ENCODE measurements at places on chromosomes 1 and 21. TPM values are rescaled to one million over a fixed set of nuclear protein-coding genes. Genes with fewer than 3 reads are reported as not detected.
A peak's percentile ranks its signal among the peaks of the same experiment; 100 is the strongest.

- no peak for DNase-seq
- no peak overlapping the region for H3K27ac ChIP-seq
- no peaks in the 10 kb centered on the region for H3K36me3 ChIP-seq
- no peaks in the 10 kb centered on the region for H3K27me3 ChIP-seq
Measured at GRCh38 chr1:222784916-222785315, 29.9 kb upstream of the DISP1 start.

- peak overlapping the region; percentile 46 for H3K4me3 ChIP-seq
- peak; percentile 32 for DNase-seq
- peaks cover 4% of the 10 kb centered on the region for H3K4me1 ChIP-seq
- no peaks in the 10 kb centered on the region for H3K36me3 ChIP-seq
Measured at GRCh38 chr1:151458802-151459330, 428 bp downstream of the POGZ start.

GRCh38 chr1:86788300-86789206 lies 84.2 kb downstream of the SH3GLB1 start:
- no peaks in the 10 kb centered on the region for H3K36me3 ChIP-seq
- no peaks in the 10 kb centered on the region for H3K27me3 ChIP-seq
- peak overlapping the region; percentile 60 for H3K27ac ChIP-seq
- H3K4me1 ChIP-seq: peaks cover 7% of the 10 kb centered on the region
- peak; percentile 52 for DNase-seq

DNA sequence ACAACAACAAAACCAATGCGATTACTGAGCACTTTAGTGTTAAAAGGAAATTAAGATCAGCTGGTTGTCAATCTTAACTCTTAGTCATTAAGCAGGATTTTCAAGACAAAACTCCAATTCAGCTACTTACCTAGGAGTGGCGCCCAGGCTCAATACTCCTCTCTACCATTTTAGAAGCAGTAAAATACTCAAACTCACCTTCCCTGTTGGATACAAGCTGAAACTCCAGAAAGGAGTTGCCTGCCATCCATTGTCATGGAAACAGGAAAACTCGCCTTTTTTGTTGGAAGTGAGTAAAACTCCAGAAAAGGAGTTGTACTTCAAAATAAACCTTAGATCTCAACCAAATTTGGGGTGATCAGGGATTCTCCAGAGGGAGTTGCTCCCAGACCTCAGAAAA lies 127.0 kb upstream of the F3 start:
- no peak overlapping the region for H3K27ac ChIP-seq
- no peak for DNase-seq
- no peaks in the 10 kb centered on the region for H3K4me1 ChIP-seq

DNA sequence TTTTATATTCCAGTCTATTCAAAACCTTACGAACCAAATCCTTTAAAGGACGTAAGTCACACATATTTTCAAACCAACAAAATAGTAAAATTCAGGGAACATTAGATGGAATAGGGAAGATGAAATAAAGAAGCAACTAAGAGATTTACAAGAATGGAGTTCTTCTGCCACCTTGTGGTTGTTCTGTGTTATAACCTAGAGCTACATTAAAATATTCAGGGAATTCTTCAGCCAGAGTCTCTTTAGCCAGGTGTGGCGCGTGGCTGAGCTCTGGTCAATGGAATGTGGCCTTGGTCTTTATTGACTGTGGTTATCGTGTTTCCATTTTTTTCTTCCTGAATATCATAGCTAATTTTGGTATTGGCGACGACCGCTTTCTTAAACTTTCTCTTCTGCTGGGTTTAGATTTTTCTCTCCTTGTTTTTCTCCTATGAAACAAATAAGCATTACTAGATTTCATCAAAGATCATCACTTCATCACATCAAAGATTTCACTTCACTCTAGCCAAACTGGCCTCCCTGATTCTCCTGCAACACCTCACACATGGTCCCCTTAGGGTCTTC lies 221.3 kb downstream of the MRPL39 start:
- H3K27me3 ChIP-seq: no peaks in the 10 kb centered on the region
- H3K4me1 ChIP-seq: no peaks in the 10 kb centered on the region
- DNase-seq: no peak

DNA sequence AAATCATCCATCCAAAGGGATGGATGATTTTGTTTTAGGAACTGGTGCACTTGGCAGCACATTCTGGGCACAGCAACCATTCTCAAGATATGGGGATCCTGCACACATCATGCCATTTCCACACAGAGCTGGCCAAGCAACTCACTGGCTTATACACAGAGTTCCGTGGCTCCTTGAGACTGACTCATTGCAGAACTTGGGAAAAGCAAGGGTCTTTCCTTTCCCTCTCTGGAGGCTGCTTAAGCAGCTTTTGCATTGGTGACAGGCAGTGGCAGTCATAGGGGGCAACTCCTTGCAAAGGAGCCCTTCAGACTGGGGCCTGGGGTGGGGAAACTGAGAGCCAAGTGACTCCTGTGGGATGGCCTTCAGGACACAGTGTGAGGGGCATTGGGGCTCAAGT lies 1.9 kb upstream of the MAD2L2 start:
- H3K4me1 ChIP-seq: peaks cover 29% of the 10 kb centered on the region
- H3K27me3 ChIP-seq: no peaks in the 10 kb centered on the region
- H3K36me3 ChIP-seq: no peaks in the 10 kb centered on the region
- H3K27ac ChIP-seq: no peak overlapping the region
- DNase-seq: no peak

DNA sequence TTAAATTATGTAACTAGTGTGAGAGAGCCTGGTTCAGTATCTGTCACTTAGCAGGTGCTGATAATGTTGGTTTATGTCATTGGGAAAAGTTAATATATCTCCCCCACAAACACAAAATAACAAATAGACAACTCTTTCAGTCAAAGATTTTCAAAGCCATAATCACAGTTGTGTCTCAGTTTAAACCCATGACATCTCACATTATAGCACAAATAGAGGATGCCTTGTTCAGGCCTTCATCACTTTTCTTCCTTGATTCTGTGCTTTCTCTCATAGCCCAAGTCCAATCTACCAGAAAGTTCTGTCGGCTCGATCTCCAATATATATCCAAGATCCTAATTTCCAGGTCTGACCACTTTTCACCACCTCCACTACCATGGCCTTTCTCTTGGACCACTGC lies 6.2 kb upstream of the EPS15 start:
- H3K27ac ChIP-seq: no peak overlapping the region
- H3K36me3 ChIP-seq: no peaks in the 10 kb centered on the region
- no peak for DNase-seq
- no peaks in the 10 kb centered on the region for H3K27me3 ChIP-seq
- H3K4me3 ChIP-seq: no peak overlapping the region

GRCh38 chr1:181347495-181348390 lies 135.6 kb upstream of the CACNA1E start:
- no peak for DNase-seq
- no peaks in the 10 kb centered on the region for H3K4me1 ChIP-seq
- H3K27ac ChIP-seq: no peak overlapping the region

DNA sequence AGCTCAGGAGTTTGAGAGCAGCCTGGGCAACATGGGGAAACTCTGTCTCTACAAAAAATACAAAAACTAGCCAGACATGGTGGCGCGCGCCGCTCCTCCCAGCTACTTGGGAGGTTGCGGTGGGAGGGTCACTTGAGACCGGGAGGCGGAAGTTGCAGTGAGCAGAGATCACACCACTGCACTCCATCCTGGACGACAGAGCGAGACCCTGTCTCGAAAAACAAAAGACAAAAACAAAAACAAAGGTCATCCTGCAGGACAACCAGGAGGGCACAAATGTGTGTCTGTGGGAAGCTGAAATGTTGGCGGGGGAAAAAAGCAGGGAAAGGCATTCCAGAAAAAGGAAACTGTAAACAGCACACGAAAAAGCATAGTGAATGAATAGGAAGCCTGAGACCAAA lies 104.1 kb upstream of the HNRNPU start:
- no peaks in the 10 kb centered on the region for H3K27me3 ChIP-seq
- H3K4me1 ChIP-seq: peaks cover 39% of the 10 kb centered on the region
- H3K4me3 ChIP-seq: peak overlapping the region; percentile 76
- no peaks in the 10 kb centered on the region for H3K36me3 ChIP-seq
- peak; percentile 27 for DNase-seq
- H3K27ac ChIP-seq: peak overlapping the region; percentile 100

- no peak overlapping the region for H3K4me3 ChIP-seq
- peak; percentile 12 for DNase-seq
- H3K27me3 ChIP-seq: no peaks in the 10 kb centered on the region
Measured at GRCh38 chr1:80054129-80054528, 1047.6 kb upstream of the ADGRL4 start.

- H3K27ac ChIP-seq: no peak overlapping the region
- no peak overlapping the region for H3K4me3 ChIP-seq
- H3K27me3 ChIP-seq: no peaks in the 10 kb centered on the region
- H3K4me1 ChIP-seq: no peaks in the 10 kb centered on the region
Measured at GRCh38 chr1:162485236-162485635, 12.4 kb upstream of the UHMK1 start.

- no peaks in the 10 kb centered on the region for H3K27me3 ChIP-seq
- no peaks in the 10 kb centered on the region for H3K36me3 ChIP-seq
- no peak for DNase-seq
Measured at GRCh38 chr1:241513378-241513777, 6.2 kb downstream of the FH start.

DNA sequence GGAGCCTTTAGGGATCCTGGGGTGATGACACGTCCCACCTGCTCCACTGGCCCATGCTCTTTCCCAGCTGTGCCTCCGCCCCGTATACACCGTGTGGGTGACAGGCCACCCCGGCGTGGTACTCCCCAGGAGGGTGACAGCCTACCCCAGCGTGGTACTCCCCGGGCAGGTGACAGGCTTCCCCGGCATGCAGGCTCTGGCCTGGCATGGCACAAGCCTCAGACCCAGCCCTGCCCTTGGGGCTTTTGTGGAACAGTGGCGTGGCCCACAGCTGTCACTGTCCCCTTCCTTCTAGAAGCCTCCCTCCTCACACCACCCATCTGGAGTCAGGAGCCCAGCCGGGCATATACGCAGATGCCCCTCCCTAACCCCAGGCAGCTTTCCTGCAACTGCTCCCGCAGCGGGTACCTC lies 4.7 kb upstream of the PFKL start:
- peaks cover 24% of the 10 kb centered on the region for H3K4me1 ChIP-seq
- no peak overlapping the region for H3K4me3 ChIP-seq
- peaks cover 44% of the 10 kb centered on the region for H3K27me3 ChIP-seq
- DNase-seq: no peak
- H3K36me3 ChIP-seq: no peaks in the 10 kb centered on the region
- H3K27ac ChIP-seq: no peak overlapping the region

- no peak overlapping the region for H3K4me3 ChIP-seq
- DNase-seq: no peak
- H3K27me3 ChIP-seq: no peaks in the 10 kb centered on the region
- H3K27ac ChIP-seq: no peak overlapping the region
- H3K36me3 ChIP-seq: no peaks in the 10 kb centered on the region
- no peaks in the 10 kb centered on the region for H3K4me1 ChIP-seq
Measured at GRCh38 chr1:230366504-230366915, 59.6 kb downstream of the PGBD5 start.

GRCh38 chr1:17929224-17929623 lies 174.1 kb downstream of the ACTL8 start:
- no peak overlapping the region for H3K27ac ChIP-seq
- H3K27me3 ChIP-seq: no peaks in the 10 kb centered on the region
- no peaks in the 10 kb centered on the region for H3K36me3 ChIP-seq
- H3K4me3 ChIP-seq: no peak overlapping the region
- no peak for DNase-seq

DNA sequence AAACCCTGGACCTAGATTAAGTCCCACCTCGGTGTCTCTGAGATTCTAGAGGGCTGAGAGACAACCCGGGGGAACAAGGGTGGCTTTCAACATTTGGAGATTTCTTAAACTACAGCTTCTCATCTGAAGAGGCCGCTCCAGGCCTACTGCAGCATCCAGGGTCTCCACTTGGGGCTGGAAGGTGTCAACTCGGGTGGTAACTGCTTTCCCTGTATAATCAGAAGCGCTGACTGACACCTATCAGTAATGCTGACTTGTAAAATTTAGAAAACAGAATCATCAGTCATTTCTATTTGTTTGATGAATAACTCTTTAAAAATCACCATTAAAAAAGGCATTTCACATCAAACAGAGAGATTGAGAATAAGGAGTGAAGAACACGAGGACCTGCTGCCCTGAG lies 226.0 kb downstream of the PBX1 start:
- no peak for DNase-seq
- H3K4me1 ChIP-seq: peaks cover 17% of the 10 kb centered on the region
- no peak overlapping the region for H3K27ac ChIP-seq
- H3K27me3 ChIP-seq: no peaks in the 10 kb centered on the region

DNA sequence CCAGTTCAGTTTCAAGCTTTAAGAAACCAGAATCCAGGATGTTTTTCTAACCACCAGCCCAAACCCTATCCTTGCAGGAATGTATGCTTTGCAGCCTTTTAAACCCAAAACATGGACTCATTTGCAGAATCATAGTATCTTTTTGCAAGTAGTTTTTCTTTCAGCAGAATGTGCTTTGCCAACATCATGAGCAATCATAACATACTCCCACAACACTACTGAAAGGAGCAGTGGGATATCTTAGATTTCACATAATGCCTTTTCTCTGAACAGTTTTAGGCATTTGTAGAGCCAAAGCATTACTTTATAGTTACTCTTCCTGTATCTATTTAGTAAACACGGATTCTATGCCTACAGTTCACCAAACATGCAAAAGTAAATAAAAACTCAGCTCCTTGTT lies 10.0 kb upstream of the SH2D2A start:
- no peak for DNase-seq
- H3K4me3 ChIP-seq: no peak overlapping the region
- H3K36me3 ChIP-seq: no peaks in the 10 kb centered on the region
- no peaks in the 10 kb centered on the region for H3K27me3 ChIP-seq
- no peak overlapping the region for H3K27ac ChIP-seq
- no peaks in the 10 kb centered on the region for H3K4me1 ChIP-seq

GRCh38 chr1:3068564-3069431 lies at the start of gene PRDM16:
TSS of gene PRDM16 (plus strand) at chr1:3069203. CDS start at chr1:3069260, 57 bp downstream.
- peak within 1 kb of the TSS; percentile 91 for H3K27ac ChIP-seq
- no peaks in the 10 kb centered on the region for H3K36me3 ChIP-seq
- peak within 1 kb of the TSS; percentile 65 for H3K4me3 ChIP-seq
- DNase-seq: no peak

DNA sequence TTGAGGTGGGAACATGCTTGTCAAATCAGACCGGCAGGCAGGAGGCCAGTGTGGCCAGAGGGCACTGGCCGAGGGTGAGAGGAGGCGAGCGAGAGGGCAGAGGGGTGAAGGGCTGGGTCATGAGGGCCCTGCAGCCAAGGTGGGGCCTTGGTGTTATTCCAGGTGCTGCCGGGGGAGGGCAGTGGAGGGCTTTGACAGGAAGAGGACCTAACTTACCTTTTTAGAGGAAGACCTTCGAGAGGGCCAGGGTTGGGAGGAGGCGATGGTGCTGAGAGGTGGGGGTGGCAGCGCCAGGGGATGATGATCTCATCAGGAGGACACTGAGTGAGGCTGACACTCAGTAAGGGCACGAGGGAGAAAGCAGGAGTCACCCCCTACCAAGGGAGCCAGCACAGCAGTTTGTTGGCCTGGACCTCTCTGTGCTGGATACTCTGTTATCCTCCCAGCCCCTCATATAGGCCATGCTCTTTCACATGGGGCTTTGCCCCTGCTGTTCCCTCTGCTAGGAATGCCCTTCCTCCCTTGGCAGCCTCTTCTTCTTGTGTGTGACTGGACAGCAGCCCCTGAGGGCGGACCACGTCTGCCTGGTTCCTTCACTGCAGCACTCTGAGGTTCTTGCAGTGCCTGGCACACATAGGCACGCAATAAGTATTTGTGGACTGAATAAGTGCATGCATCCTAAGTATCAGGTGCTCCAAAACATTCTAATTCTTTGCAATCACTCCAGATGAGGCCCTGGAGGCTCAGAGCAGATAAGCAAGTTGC lies 7.5 kb upstream of the TTC22 start:
- H3K4me3 ChIP-seq: no peak overlapping the region
- H3K27ac ChIP-seq: no peak overlapping the region
- H3K27me3 ChIP-seq: no peaks in the 10 kb centered on the region
- no peak for DNase-seq
- no peaks in the 10 kb centered on the region for H3K4me1 ChIP-seq
- H3K36me3 ChIP-seq: no peaks in the 10 kb centered on the region

Gene ARL8A
- total RNA-seq: 91.2 TPM

Gene MROH9
- total RNA-seq: 0.39 TPM

Gene FMN2
- 0.20 TPM for total RNA-seq

Gene CRP
- total RNA-seq: not detected

Gene FALEC
- not detected for total RNA-seq

Data from left lung (tissue), 14 donors.